ENCODE measurements at places on chromosomes 5 and 9.

- DNase-seq, result no peak
These were observed 173.6 kb upstream of the IER5L start for GRCh38 chr9:129351642-129352145.

GRCh38 chr9:116592970-116593369 lies 94.1 kb upstream of the TRIM32 start:
- no peak for DNase-seq

DNA sequence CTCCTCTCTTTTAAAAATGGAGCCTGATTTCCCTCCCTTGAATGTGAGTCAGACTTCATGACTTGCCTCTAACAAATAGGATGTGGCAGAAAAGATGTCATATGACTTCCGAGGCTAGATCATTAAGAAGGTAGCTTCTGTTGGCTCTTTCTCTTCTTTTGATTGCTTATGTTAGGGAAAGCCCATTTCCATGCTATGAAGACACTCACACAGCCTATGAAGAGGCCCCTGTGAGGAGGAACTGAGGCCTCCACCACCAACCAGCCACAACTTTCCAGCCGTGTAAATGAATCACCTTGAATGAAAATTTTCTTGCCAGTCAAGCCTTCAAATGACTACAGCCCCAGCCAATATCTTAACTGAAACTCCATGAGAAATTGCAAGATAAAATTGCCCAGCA lies 413.4 kb downstream of the TMEM38B start:
- no peak for DNase-seq

DNA sequence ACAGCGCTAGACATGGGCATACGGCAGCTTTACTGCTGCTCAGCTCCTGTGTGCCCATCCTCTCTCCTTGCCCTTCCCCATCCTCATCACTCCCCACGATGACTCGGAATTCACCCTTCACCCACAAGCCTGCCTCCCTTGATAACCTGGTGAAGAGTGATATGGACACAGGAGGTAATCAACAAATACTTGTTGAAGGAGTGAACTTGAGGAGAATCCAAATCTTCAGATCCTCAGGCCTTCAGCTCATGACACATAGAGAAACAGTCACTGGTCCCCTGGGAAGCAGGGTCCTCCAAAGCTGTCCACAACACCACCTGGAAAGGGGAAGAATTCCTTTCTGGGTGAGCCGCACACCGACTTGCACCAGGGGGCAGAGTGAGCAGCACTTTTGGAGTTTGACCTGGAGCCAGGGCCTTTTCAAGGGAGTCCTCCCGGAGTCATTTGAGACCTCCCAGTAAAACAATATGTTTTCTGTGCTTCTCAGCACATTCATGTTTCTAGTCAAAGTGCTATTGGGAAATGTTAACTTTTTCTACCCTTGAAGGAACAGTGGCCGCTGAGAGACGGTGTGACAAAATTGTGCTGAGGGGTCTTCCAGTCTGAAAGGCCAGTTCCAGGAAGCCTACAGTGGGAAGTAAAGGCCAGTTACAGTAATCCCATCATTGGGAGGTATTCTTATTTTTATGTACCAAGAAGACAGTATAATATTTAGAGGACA lies 332.3 kb downstream of the CWC27 start:
- no peak for DNase-seq

DNA sequence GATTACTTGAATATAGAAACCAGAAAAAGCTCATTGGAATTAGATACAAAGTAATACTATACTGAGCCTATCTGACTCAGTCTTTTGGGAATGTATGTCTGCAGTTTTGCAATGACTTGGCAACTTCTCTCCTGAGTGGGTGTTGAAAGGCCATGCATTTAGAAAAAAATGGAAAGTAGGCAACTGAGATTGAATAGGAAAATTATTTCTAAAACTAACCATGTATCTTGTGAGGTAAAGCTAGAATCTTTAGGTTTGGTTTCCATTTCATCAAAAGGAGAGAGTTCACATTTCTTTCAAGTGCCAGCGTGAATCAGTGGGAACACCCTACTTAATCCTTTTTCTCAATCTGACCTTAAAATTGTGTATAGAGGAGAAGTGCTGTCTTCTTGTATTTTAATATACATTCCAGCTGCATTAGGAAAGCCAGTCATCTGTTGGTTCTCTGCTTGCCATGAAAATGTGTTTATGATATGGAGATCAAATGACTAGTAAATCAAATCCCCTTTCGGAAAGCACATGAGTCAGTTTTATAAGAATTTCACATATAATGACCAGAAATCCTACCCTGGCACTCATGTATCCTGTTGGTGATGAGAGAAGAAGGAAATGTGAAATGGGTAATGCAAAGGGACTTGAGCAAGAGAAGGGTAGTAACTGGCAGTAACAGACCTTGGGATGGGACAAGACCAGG lies 30.4 kb downstream of the NFX1 start:
- no peak for DNase-seq

DNA sequence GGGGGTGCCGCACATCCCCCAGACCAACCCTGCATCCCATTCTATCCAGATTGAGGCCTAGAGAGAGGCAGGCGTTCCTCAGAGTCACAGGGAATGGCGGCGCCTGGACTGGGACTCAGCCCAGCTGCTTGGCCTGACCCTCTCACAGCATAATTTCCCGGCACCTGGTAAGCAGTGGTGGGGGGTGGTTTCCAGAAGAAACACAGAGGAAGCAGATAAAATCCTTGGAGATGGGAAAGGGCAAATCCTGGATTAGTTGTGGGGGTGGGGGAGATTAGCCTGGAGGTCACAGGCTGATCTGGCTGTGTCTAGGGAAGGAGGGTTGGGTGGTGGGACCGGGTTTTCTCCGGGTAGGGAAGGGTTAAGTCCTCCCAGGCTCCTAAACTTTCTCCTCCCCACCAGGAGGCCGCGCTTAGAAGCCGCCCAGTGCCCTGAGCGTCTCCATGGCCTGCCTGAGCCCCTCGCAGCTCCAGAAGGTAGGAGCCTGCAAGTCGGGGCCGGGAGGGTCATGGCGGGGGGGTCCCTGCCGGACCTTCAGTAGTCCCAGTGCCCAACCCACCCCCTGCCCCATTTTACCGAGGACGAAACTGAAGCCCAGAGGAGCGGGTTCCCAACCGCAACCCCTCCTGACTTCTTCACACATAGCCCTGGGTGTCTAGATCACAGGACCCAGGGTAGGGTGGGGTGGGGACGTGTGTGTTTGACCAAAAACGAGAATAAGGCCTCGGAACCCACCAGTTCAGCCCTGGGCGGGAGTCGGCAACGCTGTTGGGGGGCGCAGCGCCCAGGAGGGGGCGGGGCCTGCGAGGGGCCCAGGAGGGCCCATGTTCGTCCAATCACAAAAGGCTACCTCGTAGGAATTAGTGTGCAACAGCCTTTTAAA lies 1.3 kb downstream of the PHYHD1 start:
- no peak for DNase-seq

DNA sequence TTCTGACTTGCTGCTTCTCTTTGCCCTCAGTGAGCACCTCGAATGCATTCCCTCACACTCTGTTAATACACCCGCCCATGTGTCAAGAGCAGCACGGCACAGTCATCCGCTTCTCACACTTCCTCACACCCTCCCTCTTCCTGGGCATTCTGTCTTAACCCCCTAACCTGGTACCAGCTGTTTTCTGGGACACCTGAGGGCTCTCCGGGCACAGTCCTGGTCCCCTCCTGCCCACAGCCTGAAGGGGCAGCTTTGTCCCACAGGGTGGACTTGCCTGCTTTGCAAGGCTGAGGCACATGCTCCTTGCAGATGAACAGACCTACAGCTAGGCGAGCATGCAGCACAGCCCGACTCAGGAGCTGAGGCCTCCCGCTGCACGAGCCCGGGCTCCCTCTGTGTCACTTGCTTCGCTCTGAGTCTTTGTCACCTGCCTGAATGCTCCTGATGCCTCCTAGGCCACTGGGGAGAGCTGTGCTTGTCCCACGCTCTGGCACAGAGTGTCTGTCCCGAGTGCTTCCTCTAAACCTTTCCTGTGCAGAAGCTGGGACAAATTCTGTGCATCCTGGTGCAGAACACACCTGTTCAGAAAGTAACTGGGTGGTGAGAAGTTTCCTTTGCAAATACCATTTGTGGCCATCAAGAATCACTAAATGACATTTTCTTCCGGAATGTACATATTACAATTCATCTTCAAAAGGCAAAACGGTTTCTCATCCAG lies 47.8 kb downstream of the AHRR start:
- DNase-seq, result no peak

DNA sequence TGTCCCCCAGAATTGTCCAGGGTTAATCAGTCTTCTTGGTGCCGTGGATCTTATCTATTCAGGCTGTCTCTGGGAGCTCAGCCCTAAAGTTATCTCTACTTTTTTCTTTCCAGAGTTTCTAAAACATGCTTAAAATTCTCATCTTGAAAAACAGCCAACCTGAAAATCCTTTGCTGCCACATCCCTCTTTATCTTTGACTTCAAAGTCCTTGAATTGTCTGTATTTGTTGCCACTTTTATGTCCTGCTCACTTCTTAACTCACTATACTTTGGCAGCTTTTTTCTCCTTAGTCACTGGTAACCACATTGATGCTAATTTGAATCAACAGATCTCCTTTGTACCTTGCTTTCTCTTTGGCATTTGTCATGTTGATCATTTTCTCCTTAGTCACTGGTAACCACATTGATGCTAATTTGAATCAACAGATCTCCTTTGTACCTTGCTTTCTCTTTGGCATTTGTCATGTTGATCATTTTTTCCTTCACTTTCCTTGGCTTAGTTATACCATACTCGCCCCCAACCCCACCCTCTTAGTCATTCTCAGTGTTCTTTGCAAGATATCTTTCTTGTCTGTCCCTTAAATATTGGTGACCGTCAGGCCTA lies 8.5 kb downstream of the DMXL1 start:
- DNase-seq, result no peak

- no peak for DNase-seq
These were observed 738 bp downstream of the FSTL4 start for GRCh38 chr5:133611357-133612248.

DNA sequence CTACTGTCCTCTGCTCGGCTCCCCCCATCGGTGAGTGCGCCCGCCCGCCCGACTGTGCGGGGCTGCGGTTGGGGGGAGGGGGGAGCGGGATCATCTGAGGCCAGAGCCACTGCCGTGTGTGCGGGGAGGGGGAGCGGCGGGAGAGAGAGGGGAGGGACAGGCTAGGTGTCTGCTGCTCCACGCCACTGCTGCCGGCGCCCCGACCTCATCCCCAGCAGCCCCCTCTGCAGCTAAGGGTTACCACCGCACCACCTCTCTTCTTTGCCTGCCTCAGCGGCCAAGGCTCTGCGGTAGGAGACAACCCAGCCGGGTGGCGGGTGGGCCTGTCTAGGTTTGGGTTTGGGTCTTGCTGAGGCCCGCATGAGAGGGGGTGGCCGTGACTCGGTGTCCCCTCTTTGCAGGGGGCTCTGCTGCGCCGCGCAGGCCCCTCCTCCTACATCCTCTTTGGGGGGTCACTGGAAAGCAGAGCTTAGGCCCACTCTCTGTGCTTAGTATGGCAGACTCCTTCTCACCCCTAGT lies 670 bp upstream of the PURA start:
- no peak for DNase-seq

DNA sequence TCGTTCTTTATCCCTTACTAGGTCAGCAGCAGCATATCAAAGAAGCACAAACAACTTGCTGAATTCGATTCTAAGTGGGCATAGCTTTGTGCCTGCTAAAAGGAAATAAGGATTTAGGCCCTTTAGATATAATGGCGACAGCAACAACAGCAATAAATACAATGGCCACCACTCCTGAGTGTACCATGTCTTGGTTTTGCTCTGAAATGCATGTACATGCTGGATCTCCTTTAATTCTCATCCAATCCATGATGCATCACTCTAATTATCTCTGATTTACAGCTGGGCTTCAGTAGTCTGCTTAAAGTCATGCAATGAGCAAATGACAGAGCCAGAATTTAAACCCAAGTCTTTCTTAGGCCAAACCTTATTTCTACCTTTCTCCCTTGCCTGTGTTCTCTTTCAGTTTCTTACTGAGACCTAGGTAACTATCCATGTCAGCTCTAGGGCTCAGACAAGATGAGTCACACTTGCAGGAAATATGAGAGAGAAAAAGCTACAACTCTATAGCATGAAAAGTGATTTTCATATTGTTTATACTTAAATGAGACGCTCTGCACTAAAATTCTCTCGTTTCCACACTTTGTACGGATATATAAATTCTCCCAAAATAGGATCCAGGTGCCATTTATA lies 111.8 kb downstream of the HMHB1 start:
- no peak for DNase-seq

- DNase-seq, result no peak
These were observed 449.3 kb upstream of the KLF4 start for GRCh38 chr9:107938801-107939386.

DNA sequence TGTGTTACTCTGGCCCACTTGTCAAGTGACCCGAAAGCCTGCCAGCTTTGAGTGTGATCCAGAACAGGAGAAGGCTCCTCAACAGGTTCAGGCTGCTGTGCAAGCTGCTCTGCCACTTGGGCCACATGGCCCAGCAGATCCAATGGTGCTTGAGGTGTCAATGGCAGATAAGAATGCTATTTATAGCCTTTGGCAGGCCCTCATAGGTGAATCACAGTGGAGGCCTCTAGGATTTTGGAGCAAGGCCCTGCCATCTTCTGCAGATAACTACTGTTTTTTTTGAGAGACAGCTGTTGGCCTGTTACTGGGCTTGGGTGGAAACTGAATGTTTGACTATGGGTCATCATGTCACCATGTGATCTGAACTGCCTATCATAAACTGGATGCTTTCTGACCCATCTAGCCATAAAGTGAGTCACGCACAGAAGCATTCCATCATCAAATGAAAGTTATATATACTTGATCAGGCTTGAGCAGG lies 180.8 kb downstream of the CARTPT start:
- no peak for DNase-seq

DNA sequence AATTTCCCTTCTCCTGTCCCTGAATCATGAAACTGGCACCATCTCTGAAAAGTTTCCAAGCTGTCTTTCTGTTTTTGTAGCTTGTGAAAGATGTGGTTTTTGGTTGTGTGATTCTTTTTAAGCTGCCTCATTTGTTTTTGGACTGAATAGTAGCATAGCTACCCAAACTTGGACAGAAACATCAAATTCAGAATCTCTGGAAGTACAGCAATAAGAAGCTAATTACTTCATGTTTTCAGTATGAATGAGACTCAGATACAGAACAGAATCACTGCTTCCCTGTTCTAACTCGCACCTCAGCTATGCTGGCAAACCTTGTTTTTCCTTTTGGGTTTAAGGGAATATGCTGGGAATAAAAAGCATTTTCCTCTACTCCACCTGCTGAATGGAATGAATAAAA lies 101.0 kb downstream of the FGF1 start:
- DNase-seq, result no peak

GRCh38 chr9:14218253-14218652 lies 95.7 kb downstream of the NFIB start:
- DNase-seq, result no peak

- DNase-seq, result no peak
These were observed 96.1 kb downstream of the WDR41 start for GRCh38 chr5:77396017-77396416.

Data from activated T-cell treated with anti-CD3 and anti-CD28 coated beads for 48 hours (primary cell).